Kidney glomerular epithelial cell (primary cell): ENCODE measurements at places on chromosomes 1 and 21.
A peak's percentile ranks its signal among the peaks of the same experiment; 100 is the strongest.

GRCh38 chr1:11929849-11930248, 3.6 kb upstream of the KIAA2013 start:
- DNase-seq, result no peak

GRCh38 chr1:169624122-169624521, 5.8 kb downstream of the SELP start:
- peak; percentile 2 for DNase-seq

DNA sequence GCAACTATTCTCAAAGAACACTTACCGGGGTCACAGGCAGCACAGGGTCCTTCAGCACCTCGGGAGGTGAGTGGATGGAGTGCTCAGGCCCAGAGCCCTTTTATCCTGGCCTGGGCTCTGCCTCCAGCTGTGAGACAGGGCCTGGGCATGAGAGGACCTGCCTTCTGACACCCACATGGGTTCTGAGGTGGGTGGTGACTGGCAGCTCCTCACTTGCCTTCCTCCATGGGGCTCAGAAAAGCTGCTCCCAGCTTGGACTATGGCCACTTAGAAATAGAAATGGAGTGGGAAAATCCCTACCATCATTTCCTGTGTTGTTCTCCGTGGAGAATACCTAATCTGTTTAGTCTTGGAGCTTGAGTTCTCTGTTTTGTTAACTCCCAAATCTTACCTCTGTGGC, at the start of gene LCE1C:
Gene LCE1C, minus strand, starts transcription at position 76 of the 400 bp plus-strand sequence. CDS start 1,173 bp downstream, outside the sequence.
- no peak for DNase-seq

GRCh38 chr1:246176126-246177024, 330.7 kb downstream of the SMYD3 start:
- DNase-seq, result no peak

DNA sequence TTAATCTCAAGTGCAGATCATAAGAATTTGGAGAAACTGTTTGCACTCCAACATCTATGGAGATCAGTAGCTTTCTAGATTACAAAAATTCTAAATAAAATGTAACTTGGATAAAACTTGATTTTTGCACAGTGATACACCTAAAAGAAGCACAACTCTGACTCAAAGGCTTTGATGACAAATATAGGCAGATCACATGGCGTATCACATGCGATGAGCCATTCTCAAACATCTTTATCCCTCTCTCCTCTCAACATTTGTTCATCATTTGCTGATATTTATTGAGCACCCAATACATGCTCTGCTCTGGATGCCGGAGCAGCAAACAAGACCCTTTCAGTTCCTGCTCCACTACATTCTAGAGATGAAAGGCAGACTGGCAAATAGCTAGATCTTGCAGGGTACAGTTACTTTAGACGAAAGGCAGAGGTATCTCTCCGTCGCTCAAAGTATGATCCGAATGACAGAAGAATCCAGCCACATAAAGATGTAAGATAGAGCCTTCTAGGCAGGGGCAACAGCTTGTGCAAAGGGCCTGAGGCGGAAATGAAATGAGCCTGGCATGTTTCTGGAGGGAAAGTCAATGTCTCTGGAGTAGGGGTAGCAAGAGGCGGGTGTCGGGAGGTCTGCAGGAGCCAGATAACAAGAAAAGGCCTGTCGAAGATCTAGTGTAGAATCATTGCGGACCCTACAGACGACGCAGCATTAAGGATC, 145.8 kb upstream of the ERRFI1 start:
- no peak for DNase-seq

DNA sequence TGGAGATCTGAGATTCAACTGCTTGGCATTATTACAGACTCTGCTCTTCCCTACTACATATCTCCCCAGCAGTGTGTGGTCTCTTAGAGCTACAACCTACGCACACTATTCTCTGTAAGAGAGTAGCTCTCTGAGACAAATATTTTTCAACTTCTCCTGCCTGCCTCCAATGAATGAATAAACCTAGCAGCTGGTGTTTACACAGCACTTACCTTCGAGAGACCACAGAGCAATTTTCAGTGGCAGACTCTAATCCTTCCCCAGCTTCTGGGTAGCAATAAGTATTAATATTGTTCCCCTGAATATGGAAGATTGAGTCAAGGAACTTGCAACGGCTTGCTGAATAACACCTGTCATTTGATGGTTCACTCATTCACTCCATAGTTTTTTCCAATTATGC, 350.9 kb upstream of the SPAG17 start:
- no peak for DNase-seq

- no peak for DNase-seq
Observed at GRCh38 chr1:29758781-29759499, 522.6 kb downstream of the PTPRU start.

DNA sequence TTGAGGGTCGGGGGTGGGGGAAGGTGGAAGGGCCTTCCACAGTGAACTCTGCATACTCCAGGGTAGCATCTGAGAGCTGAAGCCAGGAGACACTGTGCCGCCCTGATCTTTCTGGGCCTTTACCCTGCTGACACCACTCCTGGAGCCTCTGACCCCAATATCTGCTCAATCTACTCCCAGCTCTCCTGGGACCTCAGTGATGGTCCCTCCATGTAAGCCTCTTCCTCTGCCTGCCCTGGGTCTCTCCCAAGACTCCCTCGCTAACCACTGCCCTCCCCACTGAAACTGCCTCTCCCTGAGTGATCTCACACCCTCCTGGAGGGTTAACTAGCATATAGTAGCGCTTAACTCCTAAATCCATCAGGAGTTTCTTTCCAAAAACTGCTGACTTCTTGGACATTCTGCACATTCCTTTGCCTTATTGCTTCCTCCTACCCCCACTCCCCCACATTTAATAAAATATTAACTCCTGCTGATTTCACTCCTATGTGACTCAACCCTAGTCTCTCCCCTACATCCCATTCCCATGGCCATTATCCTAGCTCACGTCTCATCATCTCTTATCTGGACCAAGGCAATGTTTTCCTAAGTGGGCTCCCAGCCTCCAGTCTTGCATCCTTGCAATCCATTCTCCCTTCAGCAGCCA, 145.6 kb downstream of the HMGB4 start:
- DNase-seq, result peak; percentile 99

DNA sequence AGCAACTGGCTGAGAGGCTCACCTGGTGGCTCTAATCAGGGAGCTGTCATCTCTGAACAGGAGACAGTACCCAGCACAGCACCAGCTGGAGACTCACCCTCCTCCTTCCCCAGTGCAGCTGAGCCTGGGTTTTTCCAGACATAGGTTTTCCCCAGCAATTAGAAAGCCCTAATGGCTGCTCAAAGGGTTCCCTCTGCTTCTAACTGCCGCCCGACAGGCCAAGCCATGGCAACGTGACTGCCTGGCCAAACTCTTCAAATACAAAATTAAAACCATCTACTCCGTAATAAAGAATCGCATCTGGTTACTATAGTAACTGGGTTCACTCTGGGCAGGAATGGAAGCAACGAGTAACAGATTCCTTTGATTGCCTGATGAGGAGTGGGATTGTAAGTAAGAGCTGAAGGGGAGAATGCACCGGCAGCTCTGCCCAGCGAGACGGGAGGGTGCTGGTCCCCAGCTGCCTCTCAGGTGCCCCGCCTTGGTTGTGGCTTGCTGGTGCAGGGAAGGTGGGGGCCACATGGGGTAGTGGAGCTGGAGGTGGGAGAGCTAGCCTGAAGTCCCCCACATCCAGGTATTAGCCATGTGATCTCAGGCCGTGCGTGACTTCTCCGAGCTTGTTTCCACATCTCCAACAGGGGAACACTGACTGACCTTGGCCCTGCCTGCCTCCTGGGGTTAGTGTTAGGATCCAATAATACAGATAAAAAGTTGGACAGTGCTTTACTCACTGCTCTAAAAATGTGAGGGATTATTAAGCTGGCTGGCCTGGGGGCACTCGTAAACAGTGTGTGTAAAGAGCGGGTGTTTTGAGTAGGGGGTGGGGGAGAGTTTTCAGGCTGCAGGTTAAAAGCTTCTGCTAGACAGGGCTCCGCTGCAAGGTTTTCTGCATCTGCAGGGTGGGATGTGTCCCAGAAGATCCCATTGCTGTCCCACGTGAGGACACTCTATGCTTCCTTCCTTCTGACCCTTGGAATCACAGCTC, 94.2 kb downstream of the KCNN3 start:
- DNase-seq, result no peak

DNA sequence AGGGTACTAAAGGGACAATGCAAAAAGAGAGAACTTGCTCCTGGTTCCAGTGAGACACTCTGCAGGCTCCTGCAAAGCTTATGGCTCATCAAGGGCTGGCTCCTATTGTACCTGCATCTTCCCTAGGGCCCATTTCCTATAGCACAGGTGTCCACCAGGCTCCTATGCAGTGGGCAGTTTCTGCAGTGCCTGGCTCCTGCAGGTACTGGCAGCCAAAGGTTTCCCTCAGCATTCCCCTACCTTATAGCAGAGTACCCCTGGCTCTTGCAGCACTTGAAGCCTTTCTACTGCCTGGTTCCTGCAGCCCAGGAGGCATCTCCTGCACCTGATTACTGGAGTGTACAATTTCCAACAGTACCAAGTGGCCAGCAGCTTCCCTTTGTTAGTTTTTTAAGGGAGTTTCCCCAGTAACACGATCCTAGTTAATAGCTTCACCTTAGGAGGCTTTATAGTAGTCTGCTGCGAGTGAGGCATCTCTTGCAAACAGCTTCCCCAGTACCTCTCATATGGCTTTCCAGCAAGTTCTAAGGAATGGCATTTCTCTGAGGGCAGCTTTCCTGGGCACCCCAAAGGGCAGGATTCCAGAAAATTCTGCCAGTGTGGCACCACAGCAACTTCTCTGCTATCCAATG, 141.7 kb downstream of the DENND1B start:
- DNase-seq, result no peak

DNA sequence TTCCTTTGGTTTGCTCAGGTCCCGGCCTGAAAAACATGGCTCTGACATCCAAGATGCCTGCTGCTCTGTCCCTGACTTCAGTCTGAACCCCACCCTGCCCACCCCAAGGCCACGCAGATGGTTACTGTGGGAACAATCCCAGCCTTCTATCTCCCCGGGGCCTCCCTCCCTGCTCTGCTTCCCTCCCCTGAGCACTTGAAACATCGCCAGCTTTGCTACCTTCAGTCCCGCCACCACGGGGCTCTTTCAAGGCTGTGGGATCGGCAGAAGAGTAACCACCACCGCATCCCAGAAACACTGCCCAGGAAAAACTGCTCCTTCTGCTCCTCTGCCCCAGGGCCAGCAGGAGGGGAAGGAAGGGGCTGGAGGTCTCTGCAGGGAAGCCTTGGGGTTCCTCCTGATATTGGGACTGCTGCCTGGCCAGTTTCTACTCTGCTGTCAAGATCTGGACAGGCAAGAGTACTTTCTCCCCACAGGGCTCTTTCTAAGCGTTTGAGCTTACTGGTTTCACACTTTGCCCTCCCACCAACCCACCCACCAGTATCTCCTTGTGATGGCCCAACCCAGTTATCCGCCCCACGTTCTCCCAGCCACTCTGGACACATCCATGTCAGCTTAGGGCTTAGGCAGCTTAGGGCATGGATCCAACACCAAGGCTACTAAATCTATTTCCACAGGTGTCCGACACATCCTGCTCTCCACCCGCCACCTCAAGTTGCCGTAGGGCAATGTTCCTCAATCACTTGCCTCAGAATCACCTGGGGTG, 8.4 kb downstream of the ETNK2 start:
- DNase-seq, result no peak

- no peak for DNase-seq
Observed at GRCh38 chr1:9758559-9759121, 65.1 kb downstream of the CLSTN1 start.

DNA sequence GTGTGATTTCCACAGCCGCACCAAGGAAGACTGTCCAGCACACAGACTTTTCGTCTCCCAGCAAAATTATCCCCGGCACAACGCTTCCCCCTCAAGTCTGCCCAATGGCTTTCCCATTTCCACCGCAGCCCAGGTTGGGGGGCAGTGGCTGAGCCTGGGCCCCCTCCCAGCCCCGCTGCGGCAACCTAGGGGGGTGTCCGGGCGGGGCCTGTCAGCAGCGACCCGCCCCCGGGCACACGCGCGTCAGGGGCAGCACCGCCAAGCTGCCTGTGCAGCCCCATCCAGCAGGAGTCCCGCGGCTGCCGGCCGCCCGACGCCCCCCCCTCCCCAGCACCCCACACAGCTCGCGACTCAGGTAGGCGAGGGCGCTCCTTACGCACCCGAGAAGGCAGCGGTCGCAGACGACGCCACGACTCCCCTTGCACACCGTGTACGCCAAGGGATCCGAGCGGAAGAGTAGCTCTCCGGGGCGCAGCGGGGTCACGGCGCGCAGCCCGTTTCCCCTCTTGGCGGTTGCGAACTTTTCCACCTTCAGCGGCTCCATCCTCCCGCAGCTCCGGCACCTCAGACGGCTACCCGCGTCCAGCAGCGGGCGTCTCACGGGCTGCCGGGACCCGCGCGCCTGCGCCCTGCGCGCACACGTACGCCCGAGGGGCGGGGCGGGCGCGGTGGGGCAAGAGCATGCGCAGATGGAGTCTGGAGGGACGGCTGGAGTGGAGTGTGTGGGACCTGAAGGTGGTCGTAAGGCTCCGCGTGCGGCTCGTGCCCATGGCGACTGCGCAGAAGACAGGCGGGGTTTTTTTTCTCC, at the start of gene SMYD3:
Gene SMYD3, minus strand, starts transcription at position 606 of the 808 bp plus-strand sequence.
- peak; percentile 66 for DNase-seq

- DNase-seq, result no peak
Observed at GRCh38 chr1:11301601-11302000, 28.6 kb downstream of the UBIAD1 start.

- DNase-seq, result no peak
Observed at GRCh38 chr1:204880906-204881305, 10.2 kb downstream of the NFASC start.

DNA sequence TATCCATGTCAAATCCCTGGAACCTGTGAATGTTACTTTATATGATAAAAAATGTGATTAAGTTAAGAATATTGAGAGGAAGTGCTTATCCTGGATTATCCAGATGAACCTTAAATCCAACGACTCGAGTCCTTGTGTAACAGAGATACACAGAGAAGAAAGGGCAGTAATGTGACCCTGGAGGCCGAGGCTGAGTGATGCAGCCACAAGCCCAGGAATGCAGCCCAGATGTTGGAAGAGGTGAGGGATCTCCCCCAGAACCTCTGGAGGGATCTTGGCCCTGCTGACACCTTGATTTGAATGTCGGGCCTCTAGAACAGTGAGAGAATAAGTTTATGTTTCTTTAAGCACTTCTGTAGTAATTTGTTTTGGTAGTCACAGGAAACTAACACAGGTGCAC, 18.0 kb downstream of the LPGAT1 start:
- no peak for DNase-seq

GRCh38 chr1:20356850-20357459, 66.3 kb downstream of the VWA5B1 start:
- no peak for DNase-seq

GRCh38 chr1:2074944-2075740, 24.9 kb downstream of the PRKCZ start:
- DNase-seq, result no peak

DNA sequence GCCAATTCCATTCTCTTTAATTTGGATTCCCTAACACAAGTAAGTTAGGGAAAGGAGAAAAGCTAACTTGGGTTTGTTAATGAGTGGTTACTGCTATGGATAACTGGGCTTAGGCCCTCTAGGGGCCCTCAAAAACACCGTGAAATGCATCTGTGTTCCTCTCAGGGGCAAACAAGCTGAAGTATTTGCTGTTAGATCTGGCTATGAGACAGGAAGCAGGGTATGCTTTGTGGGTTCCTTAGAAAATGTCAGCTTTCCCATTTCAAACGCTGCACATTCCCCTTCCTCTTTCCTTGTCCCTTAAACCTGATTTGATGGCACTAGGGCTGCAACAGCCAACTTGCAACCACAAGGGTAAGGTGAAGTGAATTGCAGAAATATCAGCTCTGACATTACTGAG, 5.7 kb upstream of the CAP1 start:
- DNase-seq, result no peak

GRCh38 chr21:35582731-35583130, 477.6 kb downstream of the SETD4 start:
- DNase-seq, result no peak

GRCh38 chr1:182702826-182703524, 18.6 kb upstream of the RGS8 start:
- DNase-seq, result no peak

- no peak for DNase-seq
Observed at GRCh38 chr1:69076631-69077030, 491.1 kb upstream of the LRRC7 start.
